ENCODE measurements at places on chromosomes 7 and 10. TPM values are rescaled to one million over a fixed set of nuclear protein-coding genes. Genes with fewer than 3 reads are reported as not detected.

PRF1 gene
- total RNA-seq: not detected

TSPAN12 gene
- total RNA-seq: 0.34 TPM

CARD11 gene
- total RNA-seq: 1.8 TPM

LIMK1 gene
- total RNA-seq: 34.8 TPM

MYO1G gene
- total RNA-seq: 0.27 TPM

IFIT3 gene
- 5.4 TPM for total RNA-seq

FAM25C gene
- 3.0 TPM for total RNA-seq

OR6B1 gene
- total RNA-seq: not detected

UCMA gene
- total RNA-seq: not detected

ATXN7L1 gene
- 5.5 TPM for total RNA-seq
